Ureter (tissue), 1 donor: ENCODE measurements at places on chromosomes 4 and X.

DNA sequence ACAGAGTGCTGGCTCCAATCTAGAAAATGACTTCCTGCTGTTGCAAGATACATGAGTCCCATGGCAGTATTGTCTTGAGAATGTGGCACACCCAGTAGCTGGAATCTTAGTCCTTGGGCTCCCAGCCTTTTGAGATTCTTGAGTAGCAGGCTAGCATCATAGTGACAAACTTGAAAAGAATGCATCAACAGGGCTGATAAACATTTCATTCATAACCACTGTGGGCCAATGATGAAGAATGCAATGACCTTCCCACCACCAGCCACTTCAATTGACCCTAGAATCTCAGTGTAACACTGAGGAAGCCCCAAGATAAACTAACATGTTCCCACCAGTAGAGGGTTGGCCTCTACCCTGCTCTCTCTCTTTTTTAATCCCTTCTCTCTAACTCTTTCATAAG lies 329.3 kb downstream of the GBA3 start:
- DNase-seq = no peak

GRCh38 chr4:52868133-52868532 lies 6.0 kb downstream of the RASL11B start:
- DNase-seq = no peak

GRCh38 chr4:86286726-86287125 lies 73.1 kb downstream of the MAPK10 start:
- DNase-seq = no peak

DNA sequence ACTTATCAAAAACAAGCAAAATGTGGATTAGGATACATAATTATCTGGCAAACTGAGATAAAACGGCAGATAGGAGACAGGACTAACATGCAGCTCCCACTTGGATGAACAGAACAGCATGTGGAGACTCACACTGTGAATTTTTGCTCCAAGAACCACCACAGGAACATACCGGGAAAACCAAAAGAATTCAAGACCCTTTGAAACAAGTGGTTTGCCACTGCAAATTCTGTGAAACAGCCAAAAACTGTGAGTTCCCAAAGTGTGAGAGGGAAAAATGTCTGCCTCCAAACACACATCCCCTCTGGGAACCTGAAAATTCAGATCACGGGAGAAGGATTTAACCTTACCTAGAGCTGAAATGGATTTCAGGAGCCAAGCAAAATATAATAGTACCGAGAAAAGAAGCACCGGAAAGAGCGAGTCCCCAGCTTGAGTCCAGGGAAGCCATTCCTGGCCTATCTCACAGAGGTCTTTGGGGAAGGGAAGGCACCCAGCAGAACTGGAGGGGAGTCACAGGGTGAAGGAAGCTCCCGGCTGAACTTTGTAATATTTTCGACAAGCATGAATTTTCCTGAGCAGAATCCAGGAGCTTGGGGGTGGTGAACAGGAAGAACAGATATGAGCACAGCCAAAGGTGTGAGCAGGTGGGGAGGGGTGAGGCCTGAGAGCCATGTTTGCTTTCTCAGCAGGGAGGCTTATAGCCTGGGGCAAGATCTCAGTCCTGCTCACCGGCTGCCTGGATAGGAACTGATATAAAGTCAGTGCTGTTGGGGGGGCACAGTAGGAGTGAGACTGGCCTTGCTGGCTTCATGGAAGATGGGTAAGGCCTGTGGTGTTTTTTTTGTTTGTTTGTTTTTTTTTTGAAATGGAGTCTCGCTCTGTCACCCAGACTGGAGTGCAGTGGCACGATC lies 23.9 kb downstream of the MANBA start:
- no peak for DNase-seq

- DNase-seq = no peak
These were observed 1456.1 kb upstream of the IGFBP7 start for GRCh38 chr4:58566260-58566659.

DNA sequence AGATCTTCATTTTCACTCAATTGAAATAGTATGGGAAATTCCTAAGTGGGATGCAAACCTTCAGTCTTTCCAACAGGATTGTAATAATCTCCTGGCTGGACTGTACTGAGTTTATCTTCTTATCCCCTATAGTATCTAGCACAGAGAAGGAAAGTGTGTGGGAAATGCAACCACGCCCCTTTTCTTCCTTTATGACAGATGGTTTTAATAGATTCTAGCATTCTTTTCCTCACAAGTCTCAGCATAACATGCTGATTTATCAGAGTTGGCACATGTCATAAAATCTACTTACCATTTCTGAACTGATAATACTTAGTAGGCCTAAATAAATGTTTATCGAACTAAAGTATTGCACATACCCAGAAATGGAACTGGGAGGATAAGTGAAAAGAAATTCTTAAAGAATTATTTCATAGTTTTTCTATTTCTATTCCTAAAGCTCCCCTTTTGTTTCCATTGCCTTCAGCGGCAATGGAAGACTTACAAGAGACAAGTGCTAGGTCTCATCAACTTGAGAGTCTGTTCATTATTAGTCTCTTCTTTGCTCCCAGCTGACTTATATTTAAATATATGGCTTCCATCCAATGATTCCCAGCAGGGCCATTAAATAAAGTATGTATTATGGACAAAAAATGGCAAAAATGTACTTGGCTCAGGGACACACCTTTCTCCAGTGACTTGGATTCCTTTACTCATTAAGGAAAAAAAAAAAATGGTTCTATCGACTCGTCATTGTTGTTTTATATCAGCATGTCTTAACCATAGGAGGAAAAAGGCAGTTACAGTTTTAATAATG lies 484.5 kb downstream of the IL1RAPL1 start:
- no peak for DNase-seq

DNA sequence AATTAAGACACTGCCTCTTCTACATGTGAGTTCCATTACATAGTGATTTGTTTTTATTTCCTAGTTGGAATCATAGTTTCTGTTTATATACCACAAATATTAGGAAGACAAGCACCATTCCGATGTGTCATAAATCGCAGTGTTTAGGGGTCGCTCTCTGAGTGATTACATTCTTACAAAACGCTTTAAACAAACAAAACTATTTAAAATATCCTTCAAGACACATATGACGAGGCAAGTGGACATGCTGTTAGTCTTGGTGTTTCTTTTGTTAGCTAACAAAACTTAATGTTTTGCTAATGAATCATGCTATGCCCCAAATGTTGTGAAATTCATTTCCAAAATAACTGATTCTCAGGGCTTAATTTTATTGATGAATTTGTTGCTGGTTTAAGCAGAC lies 1219.3 kb upstream of the PRKX start:
- no peak for DNase-seq

DNA sequence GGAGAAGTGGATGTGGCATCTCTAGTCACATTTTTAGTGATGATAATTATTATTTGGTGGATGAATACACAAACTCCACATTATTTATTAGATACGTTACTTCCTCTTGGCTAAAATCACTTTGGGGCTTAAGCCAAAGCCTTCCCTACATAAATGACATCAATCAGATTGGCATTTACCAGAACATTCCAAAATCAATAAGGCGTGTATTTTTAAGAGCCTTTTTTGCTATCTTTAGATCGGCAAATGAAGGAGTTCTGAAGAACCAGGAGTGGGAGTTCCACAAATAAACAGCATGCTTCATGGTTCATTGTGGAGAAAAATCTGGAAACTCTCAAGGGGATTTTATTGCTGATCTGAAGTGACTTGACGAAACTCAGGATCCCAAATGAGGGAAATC lies 89.7 kb downstream of the AMELX start:
- DNase-seq = no peak

- DNase-seq = no peak
These were observed 30.8 kb downstream of the SLC16A2 start for GRCh38 chrX:74452199-74452481.

DNA sequence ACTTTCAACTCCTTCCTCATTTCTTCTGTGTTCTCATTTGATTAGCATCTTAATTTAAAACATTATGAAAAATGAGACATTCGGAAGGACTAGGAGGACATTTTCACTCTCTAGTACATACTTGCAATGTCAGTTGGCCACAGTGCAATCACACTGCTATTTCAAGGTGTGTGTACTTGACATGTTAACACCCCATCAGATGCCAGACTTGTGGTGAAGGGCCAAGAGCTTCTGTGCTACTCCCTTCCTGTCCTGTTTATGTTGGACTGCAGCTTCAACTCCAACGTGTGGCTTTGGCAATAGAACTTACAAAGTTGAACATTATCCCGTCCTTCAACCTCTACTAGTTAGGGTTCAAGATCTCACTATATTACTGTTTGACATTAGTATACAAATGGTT lies 221.0 kb downstream of the PALLD start:
- DNase-seq = no peak
